Stimulated activated naive CD8-positive, alpha-beta T cell treated with anti-CD3 and anti-CD28 coated beads, Interleukin-15, Interleukin-2, amounts not matched to agents 100 U/mL and 50 U/mL, for 24 hours (primary cell): ENCODE measurements at places on chromosomes 11 and 22.

DNA sequence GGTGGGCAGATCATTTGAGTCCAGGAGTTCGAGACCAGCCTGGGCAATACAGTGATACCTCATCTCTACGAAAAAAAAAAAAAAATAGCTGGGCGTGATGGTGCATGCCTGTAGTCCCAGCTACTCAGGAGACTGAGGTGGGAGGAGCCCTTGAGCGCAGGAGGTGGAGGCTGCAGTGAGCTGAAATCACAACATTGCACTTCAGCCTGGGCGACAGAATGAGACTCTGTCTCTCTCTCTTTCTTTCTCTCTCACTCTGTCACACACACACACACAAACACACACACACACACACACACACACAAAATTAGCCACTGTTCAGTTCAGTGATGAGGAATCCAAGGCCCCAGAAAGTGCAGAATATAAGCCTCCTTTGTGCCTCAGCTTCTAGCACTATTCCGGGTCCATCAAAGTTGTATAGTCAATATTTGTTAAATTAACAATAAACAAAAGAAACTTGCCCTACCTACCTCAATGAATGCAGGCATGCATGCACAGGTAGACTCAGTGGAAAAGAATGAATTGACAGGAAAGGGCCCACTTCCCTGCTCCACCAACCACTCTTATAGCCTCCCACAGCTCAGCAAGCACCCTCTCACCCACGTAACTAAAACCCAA lies 3.9 kb upstream of the SMIM35 start:
- no peak for DNase-seq

- no peak for DNase-seq
Observed at GRCh38 chr11:121113611-121114010, 12.6 kb downstream of the TECTA start.

- DNase-seq = no peak
Observed at GRCh38 chr22:50262460-50262911, 1.0 kb upstream of the MAPK12 start.

DNA sequence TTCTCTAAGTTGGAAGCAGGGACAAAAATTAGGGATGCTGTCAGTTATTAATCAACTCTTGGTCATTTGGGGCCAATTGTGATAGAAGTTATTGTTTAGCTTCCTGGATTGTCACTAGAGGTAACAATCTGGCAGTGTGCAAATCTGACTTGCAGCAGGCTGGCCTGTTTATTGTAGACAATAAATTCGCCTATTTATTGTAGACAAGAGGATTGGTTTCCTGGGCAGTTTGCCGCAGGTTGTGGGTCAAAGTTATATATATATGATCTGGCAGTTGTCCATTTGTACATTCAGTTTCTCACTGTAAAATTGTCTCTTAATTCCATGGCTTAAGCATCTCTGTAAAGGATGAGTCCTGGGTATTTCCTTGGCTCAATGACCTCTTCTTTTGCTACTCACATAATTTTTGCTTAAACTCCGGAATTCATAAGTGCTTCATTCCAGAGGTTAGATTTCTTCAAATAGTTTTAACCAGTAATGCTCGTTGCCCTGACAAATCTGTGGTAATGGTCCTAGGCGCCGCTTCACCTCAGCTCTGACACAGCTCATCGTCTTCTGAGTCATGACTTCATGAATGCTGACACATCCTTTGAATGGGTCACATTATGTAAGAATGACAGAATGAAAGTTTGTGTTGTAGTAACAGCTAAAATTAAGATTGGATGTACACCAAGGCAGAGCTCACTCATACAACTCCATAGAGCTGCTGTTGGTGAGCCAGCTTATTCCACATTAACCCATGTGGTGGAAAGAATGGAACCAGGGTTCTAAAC lies 7.8 kb upstream of the MMP3 start:
- no peak for DNase-seq

DNA sequence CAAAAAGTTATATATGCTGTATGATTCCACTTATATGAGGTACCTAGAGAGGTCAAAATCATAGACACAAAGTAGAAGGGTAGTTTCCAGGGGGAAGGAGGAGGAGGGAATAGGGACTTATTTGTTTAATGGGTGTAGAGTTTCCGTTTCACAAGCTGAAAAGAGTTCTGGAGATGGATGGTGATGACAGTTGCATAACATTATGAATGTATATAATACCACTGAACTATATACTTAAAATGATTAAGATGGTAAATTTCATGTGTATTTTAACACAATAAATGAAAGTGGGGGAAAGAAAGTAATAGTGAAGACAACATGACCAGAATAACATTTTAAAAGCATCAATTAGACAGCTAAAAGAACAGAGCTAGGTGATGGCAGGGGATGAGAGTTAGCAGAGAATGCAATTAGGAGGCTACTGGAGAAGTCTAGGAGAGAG lies 51.2 kb downstream of the MRTFA start:
- DNase-seq = no peak

GRCh38 chr11:131099013-131099412 lies 182.7 kb upstream of the SNX19 start:
- no peak for DNase-seq

GRCh38 chr11:91241226-91241625 lies 983.4 kb upstream of the FAT3 start:
- no peak for DNase-seq

DNA sequence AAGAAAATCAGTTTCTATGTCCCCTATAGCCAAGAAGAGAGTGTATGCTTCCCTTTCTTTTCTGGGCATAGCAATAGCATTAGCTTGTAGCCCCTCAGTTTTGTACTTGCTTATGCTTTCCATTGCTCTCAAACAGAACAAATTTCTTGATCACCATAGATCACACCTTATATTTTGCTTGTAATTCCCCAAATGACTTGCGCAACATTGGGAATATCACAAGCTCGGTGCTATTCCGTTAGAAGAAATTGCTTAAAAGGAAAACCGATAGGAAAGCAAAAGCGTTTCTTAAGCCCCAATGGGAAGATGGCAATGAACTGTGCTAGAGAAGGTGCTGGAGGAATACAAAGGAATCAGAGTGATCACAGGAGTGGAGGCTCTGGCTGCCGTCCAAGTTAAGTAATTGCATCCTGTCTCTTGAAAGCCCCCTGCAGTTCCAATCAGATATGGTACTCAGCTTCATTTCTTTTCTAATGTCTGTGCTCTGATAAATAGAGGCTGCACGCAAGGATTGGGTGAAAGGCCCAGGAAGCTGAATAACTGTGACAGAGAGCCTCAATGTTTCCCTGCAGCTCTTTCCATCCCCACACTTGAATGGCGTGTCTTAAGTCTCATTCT lies 182.1 kb upstream of the KIRREL3 start:
- DNase-seq = no peak

GRCh38 chr22:26169315-26170111 lies at the start of gene SEZ6L:
Gene SEZ6L, plus strand, starts transcription at chr22:26169462. Its CDS starts 208 bp downstream, at chr22:26169670.
- DNase-seq = peak; percentile 4

DNA sequence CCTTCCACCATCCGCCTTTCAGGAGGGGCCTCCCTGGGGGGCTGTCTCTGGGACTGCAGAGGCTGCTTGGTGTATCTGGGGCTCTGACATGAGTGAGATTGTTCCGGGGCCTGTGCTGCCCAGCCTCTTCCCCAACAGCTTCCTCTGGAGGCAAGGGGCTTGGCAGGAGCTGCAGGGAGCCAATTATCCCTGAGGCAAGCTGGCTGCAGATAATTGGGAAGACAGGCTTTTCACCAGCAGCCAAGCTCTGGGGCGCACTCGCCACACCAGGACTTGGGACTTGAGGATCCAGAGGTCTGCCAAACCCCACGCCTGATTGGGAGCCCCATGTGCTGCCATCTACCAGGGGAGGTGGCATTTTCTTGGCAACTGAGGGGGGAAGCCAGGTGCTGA lies 15.6 kb upstream of the RTN4R start:
- no peak for DNase-seq

DNA sequence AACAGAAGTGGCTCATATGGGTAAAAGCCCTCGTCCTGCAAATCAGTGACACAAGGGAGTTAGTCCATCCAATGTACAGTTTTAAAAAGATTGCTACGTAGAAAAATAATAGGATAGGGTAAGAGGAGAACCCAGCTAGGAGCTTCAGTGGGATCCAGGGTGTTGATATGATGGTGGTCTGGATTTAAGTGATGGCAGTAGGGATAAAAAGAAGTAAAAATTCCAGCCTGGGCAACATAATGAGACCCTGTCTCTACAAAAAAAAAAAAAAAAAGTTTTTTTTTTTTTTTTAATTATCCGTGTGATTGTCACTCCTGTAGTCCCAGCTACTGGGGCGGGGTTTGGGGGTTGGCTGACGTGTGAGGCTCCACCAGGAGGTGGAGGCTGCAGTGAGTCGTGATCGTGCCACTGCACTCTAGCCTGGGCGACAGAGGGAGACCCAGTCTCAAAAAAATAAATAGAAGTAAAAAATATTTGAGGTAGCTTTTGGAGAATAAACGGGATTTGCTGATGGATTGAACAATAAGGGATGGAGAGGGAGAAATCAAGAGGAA lies 7.0 kb upstream of the L3MBTL2 start:
- DNase-seq = peak; percentile 67

- DNase-seq = no peak
Observed at GRCh38 chr22:31618057-31618456, 44.0 kb downstream of the PISD start.

DNA sequence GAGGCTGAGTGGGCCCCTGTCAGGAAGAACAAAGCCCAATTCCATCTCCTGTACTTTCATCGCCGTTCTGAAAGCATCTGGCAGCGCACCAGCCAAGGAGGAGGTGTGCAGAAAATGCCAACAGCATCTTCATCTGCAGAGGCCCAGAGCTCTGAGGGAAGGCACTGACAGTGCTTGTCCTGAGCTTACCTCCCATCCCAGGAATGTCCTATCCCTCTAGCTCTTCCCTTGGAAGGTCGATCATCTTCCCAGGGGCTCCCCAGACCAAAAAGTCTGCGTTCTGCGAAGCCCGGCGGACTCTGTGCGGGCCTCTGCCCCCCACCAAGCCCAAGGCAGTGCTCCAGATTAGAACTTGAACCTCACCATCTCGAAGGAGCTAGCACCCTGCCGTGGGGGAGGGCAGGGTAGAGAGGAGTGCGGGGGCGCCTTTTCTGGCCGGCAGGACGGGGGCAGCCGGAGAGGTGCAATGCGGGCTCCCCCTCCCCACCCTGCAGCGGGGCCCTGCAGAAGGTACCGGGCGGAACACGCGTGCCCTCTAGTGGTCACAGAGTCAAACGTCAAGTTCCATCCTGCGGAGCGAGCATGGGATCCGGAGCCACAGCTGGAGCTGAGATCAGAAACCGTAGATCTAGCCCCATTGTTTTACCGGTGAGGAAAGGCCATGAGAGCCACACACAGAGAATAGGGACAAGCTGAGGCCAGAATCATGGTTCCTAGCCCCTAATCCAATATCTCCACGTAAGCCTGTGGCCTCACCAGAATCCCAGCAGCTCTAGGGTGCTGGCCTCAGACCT lies 5.0 kb downstream of the SCN2B start:
- peak; percentile 81 for DNase-seq

DNA sequence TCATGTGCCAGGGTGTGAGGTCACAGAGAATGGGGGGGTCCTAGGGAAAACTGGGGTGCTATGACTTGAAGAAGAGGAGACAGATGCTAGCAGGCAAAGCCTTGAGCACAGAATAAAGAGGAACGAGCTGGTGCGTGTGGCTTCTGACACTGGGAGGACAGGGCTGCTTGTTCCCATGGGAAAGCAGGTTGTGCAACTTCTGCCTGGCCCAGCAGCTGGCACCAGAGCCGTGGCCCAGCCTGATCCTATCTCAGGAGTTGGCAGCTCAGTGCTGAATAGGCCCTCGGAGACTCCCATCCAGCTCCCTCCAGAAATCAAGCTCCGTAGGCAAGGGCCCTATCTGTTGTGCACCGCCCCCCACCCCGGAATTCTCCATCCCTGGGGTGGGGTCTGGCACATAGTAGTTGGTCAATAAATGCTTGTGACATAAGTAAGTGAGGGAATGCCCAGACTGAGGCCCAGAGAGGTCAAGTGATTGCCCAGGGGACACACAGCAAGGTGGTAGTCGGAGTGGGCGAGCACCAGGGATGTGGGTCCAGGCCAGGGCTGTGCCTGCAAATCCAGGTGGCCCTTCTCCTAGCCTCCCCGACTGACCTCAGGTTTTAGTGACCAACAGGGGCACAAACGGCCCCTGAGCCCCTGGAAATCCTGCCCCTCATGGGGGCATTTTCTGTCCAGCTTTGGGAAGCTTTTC lies 19.5 kb upstream of the FADD start:
- DNase-seq = no peak

- DNase-seq = no peak
Observed at GRCh38 chr11:130037881-130038585, 31.7 kb upstream of the APLP2 start.

- no peak for DNase-seq
Observed at GRCh38 chr11:28674433-28675103, 566.4 kb downstream of the METTL15 start.

DNA sequence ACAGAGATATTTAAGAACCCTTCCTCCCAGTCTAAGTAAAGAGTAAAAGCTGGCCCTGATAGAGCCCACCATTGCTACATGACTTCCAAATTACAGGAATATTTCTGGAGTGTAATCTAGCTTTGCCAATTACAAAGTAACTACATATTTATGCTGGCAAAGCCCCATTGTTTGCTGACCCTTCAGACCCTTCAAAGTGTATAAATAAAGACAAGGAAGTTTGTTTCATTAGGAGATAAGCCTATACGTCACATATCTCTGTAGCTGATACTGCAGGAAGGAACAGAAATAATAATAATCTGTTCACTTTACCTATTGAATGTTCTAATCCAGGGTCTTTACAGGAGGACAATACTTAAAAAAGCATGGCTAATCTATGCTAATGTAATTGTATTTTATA lies 375.1 kb downstream of the SOX6 start:
- DNase-seq = no peak

DNA sequence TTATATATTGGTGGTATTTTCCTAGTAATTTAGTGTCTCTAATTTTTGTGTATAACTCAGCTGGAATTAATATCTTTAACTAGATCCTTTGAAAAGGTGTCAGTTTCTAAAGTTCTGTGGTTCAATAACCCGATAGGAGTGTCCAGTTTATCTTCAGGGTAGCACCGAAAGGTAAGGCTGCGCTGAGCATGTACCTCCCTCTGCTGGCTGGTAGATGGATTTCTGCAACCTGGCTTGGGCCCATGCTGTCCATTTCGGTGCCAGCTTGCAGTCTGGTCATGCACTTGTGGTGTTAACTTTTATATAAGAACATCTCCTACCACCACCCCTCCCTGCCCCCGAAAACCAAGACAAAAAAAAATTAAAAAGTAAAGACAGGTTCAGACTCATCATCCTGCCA lies 24.7 kb downstream of the EXT2 start:
- no peak for DNase-seq

DNA sequence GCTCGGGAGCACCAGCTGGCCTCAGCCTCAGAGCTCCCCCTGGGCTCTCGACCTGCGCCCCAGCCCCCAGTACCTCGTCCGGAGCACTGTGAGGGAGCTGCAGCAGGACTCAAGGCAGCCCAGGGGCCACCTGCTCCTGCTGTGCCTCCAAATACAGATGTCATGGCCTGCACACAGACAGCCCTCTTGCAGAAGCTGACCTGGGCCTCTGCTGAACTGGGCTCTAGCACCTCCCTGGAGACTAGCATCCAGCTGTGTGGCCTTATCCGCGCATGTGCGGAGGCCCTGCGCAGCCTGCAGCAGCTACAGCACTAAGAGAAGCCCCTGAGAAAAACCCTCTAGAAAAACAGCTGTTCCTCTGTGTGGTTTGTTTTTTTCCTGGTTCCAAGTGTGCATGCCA lies 918 bp upstream of the FAM89B start:
- no peak for DNase-seq
